Activated CD4-positive, alpha-beta memory T cell treated with anti-CD3 and anti-CD28 coated beads for 36 hours (primary cell): ENCODE measurements at places on chromosomes 6 and 20. TPM values are rescaled to one million over a fixed set of nuclear protein-coding genes. Genes with fewer than 3 reads are reported as not detected.

- H3K27ac ChIP-seq, result no peak overlapping the region
- H3K4me3 ChIP-seq, result no peak overlapping the region
- peaks cover 8% of the 10 kb centered on the region for H3K4me1 ChIP-seq
Observed at GRCh38 chr6:139060332-139060731, 31.8 kb downstream of the ABRACL start.

- H3K4me1 ChIP-seq, result peaks cover 31% of the 10 kb centered on the region
- peak; percentile 24 for DNase-seq
- H3K27me3 ChIP-seq, result no peaks in the 10 kb centered on the region
Observed at GRCh38 chr20:25047766-25048165, 10.2 kb downstream of the ACSS1 start.

DNA sequence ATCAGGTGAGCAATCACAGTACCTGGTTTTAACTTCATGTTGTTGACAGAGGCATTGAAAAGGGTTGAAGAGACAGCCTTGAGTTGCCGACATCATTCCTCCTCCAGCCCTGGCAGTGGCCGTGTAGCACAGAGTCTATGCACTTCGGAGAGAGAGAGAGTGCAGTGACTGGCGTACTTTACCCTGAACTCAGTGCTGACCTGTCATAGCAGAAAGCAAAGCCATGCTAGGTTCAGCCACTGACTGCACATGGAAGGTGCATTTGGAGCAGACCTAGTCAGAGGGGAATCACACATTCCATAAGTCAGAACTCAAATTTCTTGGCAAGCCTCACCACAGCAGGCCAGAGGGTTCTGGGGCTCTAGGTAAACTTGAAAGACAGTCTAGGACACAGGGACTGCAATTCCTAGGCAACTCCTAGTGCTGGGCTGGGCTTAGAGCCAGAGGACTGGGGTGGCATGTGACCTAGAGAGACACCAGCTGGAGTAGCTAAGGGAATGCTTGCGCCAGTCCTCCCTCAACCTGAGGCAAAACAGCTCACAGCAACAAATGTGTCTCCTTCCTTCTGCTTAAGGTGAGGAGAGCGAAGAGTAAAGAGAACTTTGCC, 69.1 kb downstream of the ELOVL4 start:
- H3K27me3 ChIP-seq, result peaks cover 31% of the 10 kb centered on the region
- H3K27ac ChIP-seq, result no peak overlapping the region
- no peak overlapping the region for H3K4me3 ChIP-seq
- no peaks in the 10 kb centered on the region for H3K36me3 ChIP-seq
- no peak for DNase-seq

DNA sequence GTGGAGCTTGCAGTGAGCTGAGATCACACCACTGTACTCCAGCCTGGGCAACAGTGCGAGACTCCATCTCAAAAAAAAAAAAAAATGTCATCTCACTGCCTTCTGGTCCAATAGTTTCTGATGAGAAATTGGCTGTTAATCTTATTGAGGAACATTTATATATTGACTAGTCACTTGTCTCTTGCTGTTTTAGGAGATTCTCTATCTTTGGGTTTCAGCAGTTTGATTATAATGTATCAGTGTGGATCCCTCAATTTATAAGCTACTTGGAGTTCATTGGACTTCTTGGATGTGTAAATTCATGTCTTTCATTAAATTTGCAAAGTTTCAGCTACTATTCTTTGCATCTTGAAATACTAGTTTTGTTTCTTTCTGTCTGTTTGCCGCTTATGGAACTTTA, 11.2 kb downstream of the ZGPAT start:
- peaks cover 51% of the 10 kb centered on the region for H3K36me3 ChIP-seq
- DNase-seq, result no peak
- H3K27me3 ChIP-seq, result no peaks in the 10 kb centered on the region
- H3K27ac ChIP-seq, result no peak overlapping the region
- H3K4me3 ChIP-seq, result no peak overlapping the region

DNA sequence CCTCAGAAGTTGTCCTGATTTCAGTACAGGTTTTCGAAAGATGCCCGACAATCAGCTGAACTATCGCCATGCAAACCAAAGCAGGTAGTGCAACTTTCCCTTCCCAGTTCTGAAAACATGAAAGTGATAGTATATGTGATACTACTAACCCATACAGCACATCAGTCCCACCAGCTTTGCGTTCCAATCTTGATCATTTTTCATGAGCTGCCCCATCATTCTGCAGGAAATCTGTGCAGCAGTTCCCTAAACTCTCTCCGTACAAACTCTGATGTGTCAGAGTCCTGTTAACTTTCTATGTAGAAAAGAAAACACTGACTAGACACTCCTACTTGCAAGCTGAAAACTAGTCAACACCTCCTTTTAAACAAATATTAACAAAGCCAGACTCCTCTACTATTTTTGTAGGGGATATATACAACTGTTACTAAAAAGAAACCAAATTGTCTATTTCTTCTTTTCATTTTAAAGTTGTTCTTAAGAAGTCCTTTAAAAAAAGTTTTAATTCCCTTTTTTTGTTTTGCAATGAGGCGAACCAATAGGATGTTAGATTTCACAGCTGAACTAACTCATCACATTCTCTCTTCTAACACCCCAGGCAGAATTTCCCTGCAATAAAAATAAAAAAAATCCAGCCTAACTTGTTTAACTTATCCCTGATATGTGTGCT, 99.6 kb upstream of the DST start:
- H3K4me1 ChIP-seq, result no peaks in the 10 kb centered on the region
- H3K27me3 ChIP-seq, result no peaks in the 10 kb centered on the region
- no peak for DNase-seq

- no peaks in the 10 kb centered on the region for H3K27me3 ChIP-seq
- H3K4me3 ChIP-seq, result no peak overlapping the region
- DNase-seq, result no peak
- no peaks in the 10 kb centered on the region for H3K36me3 ChIP-seq
- H3K27ac ChIP-seq, result no peak overlapping the region
Observed at GRCh38 chr6:94859924-94860323, 717.4 kb upstream of the MANEA start.

Gene TSPYL4
- total RNA-seq, result 10.5 TPM

Gene PRDM1
- 70.9 TPM for total RNA-seq

Gene TMEM74B
- 1.3 TPM for total RNA-seq

Gene GJA10
- not detected for total RNA-seq

Gene PBOV1
- total RNA-seq, result not detected
